Activated T-cell treated with anti-CD3 and anti-CD28 coated beads, Interleukin-2, amount 50 U/mL, for 4 hours (primary cell): ENCODE measurements at places on chromosomes 12 and 14. TPM values are rescaled to one million over a fixed set of nuclear protein-coding genes. Genes with fewer than 3 reads are reported as not detected.

Gene ALG10
- 18.7 TPM for total RNA-seq

DNA sequence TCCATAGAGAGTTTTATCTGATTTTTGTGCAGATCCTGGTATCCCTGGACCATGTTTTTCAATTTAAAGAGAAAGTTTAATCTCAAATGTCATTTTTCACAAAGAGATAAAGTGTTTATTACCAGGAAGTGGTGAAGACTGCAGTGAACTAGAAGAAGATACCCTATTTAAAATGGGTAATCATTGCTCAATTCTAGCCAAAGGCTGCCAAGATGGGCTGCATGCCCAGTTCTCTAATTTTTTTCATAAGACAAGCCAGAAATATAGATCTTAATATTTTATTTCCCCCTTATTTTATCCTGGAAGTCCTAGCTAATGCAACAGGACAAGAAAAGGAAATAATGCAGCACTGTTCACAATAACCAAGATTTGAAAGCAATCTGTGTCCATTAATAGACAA lies 343.5 kb downstream of the PCNX1 start:
- DNase-seq, result no peak

DNA sequence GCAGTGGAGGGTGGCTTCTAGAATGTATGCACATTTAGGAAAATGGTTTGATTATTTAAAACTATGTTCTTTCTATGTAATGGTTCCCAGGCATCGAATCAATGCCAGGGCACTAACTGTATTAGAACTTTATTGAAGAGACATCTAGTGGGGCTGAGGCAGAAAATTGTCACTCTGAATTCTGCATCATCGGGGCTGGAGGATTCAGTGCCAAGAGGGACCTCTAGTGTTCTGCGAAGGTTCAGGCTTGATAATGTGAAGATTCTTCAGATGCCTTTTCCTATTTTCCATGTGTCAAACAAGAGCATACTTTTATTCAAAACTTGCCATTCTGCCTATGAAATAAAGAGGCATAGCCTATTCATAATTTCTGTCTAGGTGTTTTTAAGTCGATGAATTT lies 146.3 kb downstream of the CAND1 start:
- DNase-seq, result no peak

DNA sequence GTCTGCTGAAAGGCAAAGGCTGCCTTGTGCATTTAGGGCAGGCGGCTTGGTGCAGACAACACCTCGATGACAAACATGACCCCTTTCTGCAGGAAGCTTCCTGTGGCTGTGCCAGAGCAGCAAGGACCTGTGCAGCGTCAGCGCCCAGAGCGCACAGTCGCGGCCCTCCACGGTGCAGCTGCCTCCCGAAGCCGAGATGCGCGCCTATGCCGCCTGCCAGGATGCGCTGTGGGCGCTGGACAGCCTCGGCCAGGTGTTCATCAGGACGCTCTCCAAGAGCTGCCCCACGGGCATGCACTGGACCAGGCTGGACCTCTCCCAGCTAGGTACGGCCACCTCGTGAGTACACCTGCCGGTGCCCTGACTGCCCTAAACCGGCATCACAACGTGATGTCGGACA lies 57.3 kb downstream of the ANKRD9 start:
- no peak for DNase-seq

DNA sequence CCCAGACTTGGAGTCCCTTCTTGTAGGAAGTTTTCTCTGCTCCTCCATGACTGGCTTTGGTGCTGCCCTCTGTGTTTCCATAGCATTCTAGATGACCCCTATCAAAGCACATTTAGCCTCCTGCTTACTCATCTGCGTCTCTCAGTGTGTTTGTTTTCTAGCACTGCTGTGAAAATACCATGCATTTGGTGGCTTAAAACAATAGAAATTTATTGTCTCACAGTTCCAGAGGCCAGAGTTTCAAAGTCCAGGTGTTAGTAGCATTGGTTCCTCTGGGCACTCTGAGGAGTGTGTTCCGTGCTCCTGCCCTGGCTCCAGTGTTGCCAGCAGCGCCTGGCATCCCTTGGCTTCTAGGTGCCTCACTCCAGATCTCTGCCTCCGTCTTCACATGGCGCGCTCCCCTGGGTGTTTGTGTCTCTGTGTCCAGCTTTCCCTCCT lies 86.1 kb downstream of the CACNA1C start:
- DNase-seq, result no peak
